CD8-positive, alpha-beta memory T cell (primary cell): ENCODE measurements at places on chromosomes 2 and 18. TPM values are rescaled to one million over a fixed set of nuclear protein-coding genes. Genes with fewer than 3 reads are reported as not detected.

LCT gene
- total RNA-seq: 0.48 TPM

DNA sequence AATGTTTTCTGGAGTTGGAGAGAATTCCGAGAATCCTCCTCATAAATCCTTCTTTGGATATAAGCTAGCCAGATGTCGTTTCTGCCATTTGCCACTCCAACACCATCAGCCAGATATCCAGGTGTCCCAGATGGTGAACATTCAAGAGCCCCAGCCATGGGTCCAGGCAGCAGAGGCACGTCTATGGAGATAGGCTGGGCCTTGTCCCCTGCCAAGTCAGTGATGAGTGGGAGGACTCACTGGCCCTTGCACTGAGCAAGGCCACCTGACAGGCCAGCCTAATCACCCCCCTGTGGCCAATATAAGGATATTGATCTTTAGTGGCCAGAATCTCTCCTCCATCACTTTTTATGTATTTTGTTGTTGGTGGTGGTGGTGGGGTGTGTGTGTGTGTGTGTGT lies 28.0 kb downstream of the ARID5A start:
- no peak for DNase-seq

DNA sequence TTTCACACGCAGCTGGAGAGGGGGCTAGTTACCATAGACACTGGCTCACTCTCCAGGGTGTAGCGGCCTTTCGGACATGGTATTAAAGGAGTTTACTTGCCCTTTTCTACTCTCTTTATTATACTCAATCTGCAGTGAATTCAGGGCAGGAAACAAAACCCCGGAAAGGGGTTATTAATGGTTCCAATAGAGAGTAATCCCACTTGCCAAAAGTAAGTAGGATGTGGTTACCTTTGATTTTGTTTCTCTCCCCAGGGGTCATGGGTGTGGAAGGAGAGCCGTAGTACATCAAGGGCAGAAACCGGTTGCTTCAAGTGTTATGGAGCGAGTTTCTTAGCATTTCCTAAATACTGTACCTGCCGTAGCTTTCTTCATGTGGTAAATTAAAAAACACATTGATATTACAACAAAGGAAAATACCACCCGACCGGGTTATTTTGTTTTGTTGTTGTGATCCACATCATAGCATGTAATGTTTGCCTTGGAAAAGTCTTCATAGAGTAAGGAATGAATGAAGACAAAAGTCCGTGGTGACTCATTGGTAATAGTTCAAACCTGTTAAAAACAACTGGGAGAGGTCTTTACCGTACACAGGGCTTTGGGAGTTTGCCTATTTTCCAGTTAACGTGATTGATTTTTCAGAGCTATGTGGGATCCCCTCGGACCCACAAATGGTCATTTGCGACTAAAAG lies 71.5 kb downstream of the SLC4A3 start:
- no peak for DNase-seq

DNA sequence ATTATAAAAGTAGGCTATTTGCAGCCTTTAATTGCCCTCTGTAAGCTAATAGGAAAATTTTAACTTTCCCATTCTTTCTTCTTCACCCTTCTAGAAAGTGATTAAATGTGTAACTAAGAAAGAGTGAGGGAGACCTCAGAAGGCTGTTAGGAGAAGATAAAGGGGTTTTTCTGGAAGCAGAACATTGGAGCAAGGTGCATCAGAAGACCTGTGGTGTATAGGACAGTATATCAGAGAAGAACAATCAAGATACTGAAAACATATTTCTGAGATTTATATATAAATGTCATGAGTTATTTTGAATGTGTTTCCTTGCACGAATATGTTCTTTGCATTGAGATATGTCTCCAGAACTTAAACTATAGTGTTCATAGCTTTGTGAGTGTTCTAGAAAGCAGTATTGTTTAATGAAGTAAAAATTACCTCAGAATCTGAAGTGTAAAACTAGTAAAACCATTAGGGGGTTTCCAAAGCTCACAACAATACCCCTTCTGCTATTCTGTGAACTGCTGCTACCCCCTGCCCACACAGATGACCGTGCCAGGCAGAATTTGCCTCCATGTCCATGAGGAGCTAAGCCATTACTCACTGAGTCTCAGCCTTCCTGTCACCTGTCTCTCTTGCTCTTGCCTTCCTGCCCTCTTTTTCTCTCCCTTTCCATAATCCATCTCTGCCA lies 537.9 kb downstream of the EPHA4 start:
- no peak for DNase-seq

GRCh38 chr18:9971313-9971920 lies 57.6 kb downstream of the VAPA start:
- DNase-seq: peak; percentile 46

DNA sequence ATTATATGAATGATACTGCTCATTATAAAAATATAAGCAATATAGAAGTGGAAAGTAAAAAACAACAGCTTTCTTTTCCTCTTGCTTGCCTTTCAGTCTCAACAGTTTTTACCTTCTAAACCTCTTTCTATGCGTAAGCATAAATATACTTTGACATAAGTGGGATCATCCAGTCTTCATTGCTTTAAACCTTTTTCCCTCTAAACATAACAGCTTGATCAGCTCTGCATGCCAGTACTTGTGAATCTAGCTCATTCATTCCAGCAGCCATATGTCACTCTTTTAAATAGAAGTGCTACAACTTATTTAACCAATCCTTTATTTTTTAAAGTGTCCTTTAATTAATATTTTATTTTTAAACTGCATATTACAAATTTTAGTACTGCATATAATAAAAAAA lies 88.1 kb downstream of the TTC27 start:
- DNase-seq: no peak

DNA sequence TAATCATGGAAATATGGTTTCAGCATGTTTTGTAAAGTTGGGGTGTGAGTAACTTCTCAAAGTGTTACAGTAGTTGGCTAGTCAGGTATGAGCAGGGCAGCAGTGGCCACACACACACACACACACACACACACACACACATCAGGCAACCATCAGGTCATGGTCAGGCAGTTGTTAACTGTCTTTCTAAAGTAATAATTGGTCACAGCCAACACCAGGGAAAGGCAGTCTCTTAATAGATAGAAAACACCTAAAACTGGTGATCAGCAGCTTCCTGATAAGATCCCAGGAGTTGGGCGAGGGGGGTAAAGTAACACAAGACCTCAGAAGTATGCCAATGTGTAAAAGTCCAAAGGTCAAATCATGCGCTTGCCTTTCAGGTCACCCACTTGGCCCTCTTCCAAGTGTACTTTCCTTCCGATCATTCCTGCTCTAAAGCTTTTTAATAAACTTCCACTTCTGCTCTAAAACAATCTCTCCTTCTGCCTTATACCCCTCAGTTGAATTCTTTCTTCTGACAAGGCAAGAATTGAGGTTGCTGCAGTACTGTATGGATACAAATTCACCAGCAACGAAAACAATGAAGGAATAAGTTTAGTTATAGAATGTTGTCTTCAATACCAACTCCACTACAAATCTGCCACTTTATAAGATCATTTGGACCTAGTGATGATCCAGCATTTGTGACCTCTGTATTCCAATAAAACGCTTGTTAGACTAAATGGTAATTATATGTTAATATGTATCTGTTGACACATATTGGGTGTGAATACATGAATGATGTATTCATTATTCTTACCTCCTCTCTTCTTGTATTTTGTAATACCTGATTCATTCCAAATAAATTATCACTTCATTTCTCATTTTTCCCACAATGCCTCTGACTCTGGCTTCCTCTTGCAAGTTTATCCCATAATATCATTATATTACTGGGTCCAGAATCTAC lies 254.3 kb downstream of the METTL4 start:
- DNase-seq: no peak

ALK gene
- not detected for total RNA-seq

- DNase-seq: no peak
These were observed 205.3 kb upstream of the CDH20 start for GRCh38 chr18:61127714-61128467.

SEMA4F gene
- total RNA-seq: 8.5 TPM

C2orf78 gene
- not detected for total RNA-seq

- no peak for DNase-seq
These were observed 51.7 kb downstream of the PSMG2 start for GRCh38 chr18:12754511-12754910.

DNA sequence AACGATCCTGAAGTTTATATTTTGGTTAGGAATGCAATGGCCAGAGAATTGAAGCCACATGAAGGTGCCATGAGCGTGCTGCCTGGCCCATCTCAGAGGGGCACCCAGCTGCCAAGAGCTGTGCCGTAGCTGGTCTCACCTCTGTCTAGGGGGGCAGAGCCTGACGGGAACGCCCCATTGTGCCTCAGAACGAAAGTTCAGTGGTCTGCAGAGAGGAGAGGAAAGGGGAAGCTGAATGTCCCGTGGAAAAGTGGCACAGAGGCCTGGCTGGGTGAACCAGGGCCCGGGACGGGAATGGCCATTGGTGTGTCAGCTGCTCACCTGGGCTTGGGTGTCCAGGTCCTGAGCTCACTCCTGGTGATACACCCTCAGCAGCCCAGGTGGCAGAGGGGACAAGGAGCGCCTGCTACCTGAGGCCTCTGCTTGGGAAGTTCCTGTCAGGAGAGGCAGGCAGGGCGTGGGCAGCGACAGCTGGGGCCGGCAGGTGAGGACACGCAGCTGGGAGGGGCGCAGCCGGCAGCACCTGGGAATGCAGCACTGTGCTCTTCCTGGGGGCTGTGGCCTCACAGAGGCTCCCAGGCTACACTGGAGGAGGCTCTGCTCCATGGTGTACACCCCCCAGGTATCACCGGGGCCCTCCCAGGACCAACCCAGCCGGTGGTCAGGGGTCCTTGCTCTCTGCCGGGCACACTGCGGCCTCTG lies 67.3 kb downstream of the PARD6G start:
- no peak for DNase-seq

DNA sequence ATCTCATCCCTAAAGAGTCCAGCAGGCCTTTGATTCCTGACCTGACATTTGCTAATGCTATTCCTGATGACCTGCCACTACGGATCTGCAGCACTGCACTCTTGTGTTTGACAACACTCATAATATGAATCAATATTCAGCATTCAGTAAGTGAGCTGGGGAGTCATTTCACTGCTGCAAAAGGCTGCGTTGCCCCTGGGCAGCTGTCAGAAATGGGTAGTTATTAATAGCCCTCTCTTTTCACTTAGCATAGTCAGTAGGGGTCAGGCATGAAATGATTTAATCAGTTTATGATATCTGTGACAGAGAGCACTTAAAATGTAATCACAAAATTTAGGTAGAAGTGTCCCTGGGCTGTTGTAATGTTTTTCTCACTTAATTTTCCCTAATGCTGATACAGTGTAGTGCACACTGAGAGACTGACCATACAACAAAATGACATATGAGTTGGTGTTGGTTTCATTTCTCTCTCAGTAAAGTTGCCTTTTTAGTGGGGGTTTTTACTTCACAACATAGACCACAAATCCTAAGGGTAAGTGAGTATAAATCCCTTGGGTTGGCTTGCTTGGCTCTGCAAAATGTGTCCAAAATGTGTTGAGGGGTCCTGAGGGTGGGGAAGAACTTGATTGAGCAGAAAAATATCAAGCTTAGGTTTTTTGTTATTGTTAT lies 184.8 kb downstream of the CAMKMT start:
- no peak for DNase-seq

- no peak for DNase-seq
These were observed 312.2 kb upstream of the MGAT5 start for GRCh38 chr2:133941666-133942065.

KYNU gene
- total RNA-seq: not detected

DNA sequence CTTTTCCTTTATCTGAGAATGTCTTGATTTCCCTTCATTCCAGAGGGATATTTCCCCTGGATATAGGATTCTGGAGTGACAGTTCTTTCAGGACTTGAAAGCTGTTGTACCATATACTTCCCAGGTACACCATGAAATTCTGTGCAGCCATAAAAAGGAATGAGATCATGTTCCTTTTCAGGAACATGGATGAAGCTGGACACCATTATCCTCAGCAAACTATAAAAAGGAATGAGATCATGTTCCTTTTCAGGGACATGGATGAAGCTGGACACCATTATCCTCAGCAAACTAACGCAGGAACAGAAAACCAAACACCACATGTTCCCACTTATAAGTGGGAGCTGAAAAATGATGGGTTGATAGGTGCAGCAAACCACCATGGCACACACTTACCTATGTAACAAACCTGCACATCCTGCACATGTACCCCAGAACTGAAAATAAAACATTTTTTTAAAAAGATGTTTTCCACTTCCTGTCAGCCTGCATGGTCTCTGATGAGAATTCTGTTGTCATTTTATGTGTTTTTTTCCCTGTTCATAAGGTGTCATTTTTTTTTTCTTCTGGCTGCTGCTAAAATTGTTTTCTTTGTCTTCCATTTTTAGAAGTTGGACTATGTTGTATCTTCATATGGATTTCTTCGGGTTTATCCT lies 133.3 kb downstream of the DNAH6 start:
- no peak for DNase-seq

GRCh38 chr2:234355021-234355720 lies 141.7 kb downstream of the ARL4C start:
- DNase-seq: no peak

GRCh38 chr18:67651438-67651837 lies 134.9 kb upstream of the DSEL start:
- DNase-seq: no peak

OSR1 gene
- total RNA-seq: not detected

GRCh38 chr2:213722565-213722964 lies 438.3 kb downstream of the SPAG16 start:
- no peak for DNase-seq

DNA sequence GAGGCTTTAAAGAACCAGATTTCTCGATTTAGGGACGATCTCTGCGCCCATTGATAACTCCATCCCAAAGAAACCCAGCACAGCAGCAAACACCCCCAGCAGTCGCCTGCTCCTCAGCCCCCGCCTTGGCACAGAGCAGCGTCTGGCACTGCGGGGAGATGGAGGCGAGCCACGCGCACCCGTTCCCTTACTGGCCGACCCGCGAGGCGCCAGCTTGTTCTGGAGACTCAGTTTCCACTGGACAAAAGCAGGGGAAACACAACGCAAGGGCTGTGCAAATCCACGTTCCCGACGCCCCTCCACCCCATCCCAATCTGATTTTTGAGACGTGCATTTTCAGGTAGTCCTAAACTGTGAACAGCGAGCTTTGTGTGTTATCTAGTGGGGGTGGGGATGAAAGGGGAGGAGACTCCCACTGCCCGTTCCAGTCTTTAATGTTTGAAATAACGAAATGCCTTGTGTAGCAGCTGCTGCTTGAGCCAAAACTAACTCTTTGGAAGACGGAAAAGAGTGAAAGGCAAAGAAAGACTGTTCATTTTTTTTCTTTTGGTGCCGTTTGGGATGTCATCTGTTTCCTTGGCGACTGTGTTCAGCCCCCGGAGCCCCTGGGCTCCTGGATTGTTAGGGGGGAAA lies 143.2 kb downstream of the MEIS1 start:
- no peak for DNase-seq

GRCh38 chr2:45253151-45253550 lies 243.9 kb upstream of the SIX2 start:
- DNase-seq: no peak

- DNase-seq: no peak
These were observed 20.6 kb downstream of the DUSP11 start for GRCh38 chr2:73759285-73759764.

DNA sequence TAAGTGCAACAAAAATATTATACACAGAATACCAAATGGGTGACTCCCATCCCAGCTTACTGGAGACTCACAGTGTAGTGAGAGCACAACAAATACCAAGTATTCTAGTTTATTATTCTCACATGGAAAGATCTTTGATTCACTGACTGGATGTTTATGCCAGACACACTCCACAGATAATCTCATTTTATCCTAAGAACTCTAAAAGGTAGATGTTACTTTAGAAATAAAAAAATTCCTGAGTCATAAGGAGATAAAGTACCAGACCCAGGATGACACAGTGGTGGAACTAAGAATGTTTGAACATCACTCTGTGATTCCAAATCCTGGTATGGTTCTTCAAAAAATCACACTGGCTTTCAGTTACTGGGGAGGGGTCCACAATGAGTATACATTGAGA lies 136.2 kb downstream of the CDH2 start:
- no peak for DNase-seq
